Fibroblast of the aortic adventitia (primary cell): ENCODE measurements at places on chromosomes 11 and 22. TPM values are rescaled to one million over a fixed set of nuclear protein-coding genes. Genes with fewer than 3 reads are reported as not detected.

DNA sequence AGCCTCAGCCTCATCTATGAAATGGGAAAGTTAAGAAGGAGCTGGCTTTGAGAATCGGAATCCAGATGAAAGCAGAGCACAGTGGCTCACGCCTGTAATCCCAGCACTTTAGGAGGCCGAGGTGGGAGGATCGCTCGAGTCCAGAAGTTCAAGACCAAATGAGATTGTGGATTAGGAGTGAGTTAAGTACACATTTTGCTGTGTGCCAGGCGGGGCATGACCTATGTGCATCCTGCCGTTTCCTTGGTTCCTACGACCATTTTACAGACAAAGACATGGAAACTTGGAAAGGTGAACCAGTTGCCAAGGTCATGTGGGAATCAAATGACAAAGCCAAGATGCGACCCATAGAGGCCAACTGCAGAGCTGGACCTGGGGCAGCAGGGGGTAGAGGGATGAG lies 4.2 kb downstream of the PLA2G3 start:
- no peak for DNase-seq

HORMAD2 gene
- total RNA-seq = not detected in 2 replicates

DNA sequence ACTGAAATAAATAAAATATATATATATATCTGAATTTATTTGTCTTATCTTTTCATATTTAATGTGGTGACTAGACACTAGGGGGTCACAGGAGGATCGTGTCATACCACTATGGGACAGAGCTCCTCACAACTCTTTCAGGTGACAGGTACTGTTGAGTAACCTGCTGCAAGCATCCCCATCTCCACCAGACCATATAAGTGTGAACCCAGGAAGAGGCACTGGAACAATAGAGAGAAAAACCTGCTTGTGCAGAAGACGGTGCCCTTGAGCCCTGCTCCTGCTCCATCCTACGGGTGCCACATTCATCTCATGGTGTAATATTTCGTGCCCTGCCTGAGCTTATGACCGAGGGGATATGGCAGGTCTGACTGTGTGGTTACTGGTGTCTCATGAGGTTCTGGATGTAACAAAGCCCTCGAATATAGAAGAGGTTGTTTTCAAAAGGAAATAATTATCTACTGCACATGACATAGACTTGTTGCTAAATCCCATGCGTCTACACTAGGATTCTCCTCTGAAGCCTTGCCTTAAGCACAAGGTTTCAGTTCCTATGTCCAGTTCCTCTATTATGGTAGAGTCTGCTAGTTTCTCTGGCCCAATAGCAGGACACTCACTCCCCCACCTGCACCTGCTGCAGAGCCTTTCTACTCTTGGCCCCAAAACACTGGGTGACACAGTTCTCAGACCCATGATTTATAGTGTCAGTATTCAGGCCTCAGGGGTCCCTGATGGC lies 70.4 kb downstream of the GGTLC2 start:
- no peak for DNase-seq

NTM gene
- 3.4 and 52.2 TPM in 2 replicates for total RNA-seq

DNA sequence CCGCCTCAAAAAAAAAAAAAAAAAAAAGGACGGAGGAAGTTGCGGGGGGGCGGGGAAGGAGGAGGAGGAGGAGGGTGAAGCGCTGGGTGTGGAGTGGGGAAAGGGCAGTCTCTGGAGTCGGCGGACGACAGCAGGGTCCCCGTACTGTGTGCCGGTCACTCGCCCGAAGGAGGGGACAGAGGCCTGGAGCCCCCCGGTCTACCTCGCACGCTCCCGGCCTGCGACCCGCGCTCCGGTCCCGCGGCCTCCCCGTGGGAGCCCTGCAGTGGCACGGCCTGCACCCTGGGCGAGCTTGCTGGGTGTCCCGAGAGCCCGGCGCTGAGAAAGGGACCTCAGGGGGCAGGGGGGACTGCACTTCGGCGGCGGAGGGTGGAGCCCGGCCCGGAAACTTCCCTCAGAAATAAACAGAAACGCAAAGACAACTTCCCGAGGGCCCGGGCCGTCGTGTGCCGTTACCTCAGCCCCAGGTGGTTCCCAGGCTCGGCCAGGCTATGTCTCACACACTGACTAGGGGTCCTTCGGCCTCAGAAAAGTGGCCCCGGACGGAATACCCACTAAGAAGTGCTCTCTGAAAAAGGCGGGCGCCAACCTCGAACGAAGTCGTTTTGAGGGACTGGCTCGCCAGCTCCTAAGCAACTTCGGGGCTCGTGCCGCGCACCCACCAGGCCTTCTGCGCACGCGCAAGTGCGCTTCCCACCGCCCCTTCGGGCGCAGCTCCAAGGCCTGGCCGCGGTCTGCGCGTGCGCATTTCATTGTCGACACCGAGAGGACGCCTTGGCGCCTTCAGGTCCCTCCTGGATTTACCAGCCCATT lies at the start of gene MAJIN:
MAJIN (minus strand) TSS at position 688 of the 813 bp plus-strand sequence. CDS start 12,703 bp downstream, outside the sequence.
- DNase-seq = peak; percentile 61

- peak; percentile 56 for DNase-seq
These were observed 13.2 kb downstream of the MYH9 start for GRCh38 chr22:36374603-36375024.

DNA sequence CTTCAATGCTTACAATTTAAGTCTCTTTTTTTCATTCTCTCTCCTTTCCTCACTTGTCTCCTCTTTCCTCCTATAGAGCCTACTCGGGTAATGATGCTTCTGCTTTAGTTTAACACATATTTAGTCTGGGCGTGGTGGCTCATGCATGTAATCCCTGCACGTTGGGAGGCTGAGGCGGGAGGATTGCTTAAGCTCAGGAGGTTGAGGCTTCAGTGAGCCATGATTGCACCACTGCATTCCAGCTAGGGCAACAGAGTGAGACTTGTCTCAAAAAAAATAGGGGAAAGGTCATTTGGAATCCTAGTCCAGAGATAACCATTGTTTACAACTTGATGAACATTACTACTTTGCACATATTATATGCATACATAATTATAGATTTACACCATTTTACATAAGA lies 1.4 kb upstream of the CCT8L2 start:
- DNase-seq = no peak

BDNF gene
- total RNA-seq = 2.0 and 8.1 TPM in 2 replicates

GRCh38 chr11:59601788-59602187 lies 13.8 kb downstream of the OSBP start:
- no peak for DNase-seq

- no peak for DNase-seq
These were observed 38.9 kb downstream of the CTTN start for GRCh38 chr11:70437111-70437784.

- peak; percentile 48 for DNase-seq
These were observed 364.2 kb downstream of the TENM4 start for GRCh38 chr11:79076526-79077115.

DNA sequence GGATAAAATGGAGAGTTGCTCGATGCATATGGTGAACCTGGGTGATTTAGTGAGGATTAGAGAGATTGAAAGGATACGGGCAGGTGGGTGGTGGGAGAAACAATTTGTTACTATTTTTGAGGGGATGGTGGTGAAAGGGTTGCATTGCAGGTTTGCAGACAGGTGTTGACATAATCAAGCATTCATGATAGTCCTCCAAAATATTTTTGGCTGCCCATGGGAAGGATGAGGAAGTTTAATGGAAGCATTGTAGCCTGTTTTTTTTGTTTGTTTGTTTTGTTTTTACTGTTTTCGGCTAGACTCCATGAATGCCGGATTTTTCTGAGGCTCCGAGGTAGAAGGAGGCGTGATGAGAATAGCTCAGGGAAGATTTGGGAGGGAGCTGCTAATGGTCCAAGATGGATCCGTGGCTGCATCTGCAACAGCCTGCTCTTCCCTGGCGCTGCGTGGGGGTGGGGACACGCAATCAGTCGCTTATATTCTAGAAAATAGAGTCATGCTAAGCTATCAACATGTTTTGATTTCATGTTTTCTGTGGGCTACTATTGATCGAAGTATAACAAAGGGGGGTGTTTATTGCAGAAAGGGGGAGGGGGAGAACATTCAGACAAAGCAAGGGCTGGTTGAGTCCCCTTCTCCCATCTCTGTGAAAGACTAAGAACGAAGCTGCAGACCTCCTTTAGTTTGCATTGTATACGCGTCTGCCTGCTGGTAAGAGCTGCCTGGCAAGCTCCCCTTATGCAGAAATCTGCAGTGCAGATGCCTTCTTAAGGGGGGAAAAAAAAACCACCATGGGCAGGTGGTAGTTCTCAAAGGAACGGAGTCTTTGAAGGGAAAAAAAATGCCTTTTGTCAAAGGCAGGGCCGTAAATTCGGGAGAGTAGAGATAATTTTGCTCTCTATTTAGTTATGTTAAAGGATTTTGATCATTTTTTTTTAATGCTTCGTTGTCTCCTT lies 1.0 kb downstream of the RTN3 start:
- DNase-seq = no peak

CHRM1 gene
- total RNA-seq = not detected in 2 replicates

DNA sequence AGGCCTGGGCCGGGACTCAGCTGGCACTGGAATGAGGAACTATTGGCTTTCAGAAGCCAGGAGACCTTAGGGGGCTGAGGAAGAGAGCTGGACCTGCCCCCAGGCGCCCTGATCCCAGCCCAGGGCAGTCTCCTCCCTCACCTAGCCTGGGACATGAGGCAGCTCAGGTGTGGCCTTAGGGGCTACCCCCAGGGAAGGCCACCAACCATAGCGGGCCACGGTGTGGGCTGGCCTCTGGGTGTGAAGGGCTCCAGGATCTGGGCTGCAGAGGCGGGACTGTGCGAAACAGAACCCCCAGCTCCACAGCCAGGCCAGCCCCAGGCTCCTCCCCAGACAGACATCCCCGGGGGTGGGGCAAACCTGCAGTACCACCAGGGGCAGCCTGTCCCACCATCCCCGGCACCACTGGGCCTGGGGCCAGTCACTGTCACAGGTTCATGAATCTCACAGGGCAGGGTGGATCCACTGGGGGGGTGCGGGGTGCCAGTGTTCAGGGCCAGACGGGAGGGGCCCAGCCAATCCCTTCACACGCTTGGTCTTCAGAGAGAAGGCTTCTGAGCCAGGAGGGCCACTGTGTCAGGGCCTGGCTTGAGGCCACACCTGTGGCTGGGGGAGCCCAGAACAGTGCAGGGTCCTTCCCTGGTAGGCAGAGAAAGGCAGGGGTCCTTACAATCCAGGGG lies 3.5 kb downstream of the PLXNB2 start:
- no peak for DNase-seq

GRCh38 chr11:30861531-30861930 lies 275.4 kb upstream of the MPPED2 start:
- DNase-seq = no peak

GRCh38 chr22:17867160-17867785 lies 93.0 kb upstream of the BID start:
- DNase-seq = no peak

GRCh38 chr22:29946220-29946619 lies 63.2 kb downstream of the MTMR3 start:
- no peak for DNase-seq

- DNase-seq = peak; percentile 89
These were observed 737 bp upstream of the MFRP start for GRCh38 chr11:119347242-119347641.

DNA sequence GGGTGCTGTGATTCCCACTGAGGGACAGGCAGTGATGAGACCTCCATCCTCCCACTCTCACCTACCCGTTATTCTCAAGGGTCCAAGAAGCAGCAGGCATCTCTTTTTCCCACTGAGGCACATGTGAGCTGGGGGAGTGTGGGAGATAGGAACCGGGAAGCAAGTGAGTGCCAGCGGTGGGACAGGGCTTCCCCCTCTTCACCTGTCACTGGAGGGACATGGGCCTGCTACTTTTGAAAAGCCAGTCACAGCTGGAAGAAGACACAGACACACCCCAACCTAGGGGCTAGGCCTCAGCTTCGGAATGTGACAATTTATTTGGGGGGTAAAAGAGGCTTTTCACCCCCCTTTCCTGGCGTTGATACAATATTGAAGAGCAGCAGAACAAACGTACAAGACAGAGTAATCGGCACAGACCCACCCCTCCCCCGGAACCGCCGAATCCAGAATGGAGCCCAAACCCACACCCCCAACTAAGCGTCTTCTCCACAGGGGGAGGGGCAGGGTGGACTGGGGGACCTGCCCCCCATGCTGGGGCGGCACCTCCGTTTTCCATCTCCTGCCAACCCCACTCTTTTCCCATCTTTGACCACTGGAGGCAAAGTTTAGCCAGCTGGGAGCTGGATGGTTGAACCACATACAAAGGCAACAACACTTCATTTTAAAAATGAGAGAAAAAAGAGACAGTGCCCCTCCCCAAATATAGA lies 10.7 kb downstream of the CBX6 start:
- no peak for DNase-seq

DNA sequence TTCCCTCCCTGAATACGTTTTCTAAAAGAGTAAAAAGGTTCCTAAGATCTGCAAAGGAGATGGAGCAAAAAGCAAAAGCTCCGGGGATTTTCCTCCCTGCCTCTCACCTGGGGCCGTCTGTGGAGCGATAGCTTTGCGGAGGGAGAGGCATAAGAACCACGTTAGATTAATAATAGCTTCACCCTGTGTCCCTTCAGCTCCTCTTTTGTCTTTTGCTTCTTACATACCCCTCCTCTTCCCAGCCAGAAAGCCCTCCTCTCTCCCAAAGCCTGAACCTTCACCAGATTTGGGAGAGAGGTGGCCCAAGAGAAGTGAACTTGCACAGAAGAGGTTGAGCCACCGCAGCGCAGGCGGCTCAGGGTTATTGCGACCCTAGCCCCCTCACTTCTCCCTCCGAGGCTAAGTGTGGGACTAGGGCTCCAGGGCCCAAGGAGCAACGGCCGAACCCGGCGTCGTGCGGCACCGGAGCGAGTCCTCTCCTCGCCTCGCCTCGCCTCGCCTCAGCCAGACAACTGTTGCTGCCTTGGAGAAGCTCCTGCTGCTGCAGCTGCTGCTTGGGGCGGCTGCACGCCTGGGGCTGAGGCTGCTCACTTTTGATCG lies 97.6 kb upstream of the HSD17B12 start:
- no peak for DNase-seq

TMEM86A gene
- total RNA-seq = 0.27 and 9.6 TPM in 2 replicates

APBB1 gene
- 41.8 and 52.4 TPM in 2 replicates for total RNA-seq

GRCh38 chr11:973237-973636 lies 47.6 kb downstream of the AP2A2 start:
- DNase-seq = no peak

- DNase-seq = no peak
These were observed 29.0 kb upstream of the ADORA2A start for GRCh38 chr22:24398409-24398808.

IL17REL gene
- not detected in 2 replicates for total RNA-seq

CBLIF gene
- not detected in 2 replicates for total RNA-seq

- no peak for DNase-seq
These were observed 958.7 kb upstream of the FAT3 start for GRCh38 chr11:91265946-91266345.

HEPACAM gene
- total RNA-seq = not detected in 2 replicates
